ENCODE measurements at places on chromosomes 7 and 10. TPM values are rescaled to one million over a fixed set of nuclear protein-coding genes. Genes with fewer than 3 reads are reported as not detected.

DNA sequence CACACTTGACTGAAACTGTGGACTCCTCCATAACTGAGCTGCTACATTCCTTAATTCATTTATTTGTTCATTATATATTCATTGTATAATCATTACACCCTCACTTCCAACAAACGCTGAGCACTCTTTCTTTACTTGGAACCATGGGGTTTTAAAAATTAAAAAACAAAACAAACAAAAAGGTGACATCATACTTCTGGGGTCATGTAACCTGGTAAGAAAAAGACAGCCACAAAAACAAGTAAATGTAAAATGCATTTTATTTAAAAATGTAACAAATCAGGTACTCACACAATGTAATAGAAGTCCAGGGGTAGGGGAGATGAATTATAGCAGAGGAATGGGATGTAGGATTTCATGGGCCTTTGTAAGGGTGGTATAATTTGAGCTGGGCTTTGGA is 25.1 kb downstream of the PLEKHS1 start:
- no peak for DNase-seq

DNA sequence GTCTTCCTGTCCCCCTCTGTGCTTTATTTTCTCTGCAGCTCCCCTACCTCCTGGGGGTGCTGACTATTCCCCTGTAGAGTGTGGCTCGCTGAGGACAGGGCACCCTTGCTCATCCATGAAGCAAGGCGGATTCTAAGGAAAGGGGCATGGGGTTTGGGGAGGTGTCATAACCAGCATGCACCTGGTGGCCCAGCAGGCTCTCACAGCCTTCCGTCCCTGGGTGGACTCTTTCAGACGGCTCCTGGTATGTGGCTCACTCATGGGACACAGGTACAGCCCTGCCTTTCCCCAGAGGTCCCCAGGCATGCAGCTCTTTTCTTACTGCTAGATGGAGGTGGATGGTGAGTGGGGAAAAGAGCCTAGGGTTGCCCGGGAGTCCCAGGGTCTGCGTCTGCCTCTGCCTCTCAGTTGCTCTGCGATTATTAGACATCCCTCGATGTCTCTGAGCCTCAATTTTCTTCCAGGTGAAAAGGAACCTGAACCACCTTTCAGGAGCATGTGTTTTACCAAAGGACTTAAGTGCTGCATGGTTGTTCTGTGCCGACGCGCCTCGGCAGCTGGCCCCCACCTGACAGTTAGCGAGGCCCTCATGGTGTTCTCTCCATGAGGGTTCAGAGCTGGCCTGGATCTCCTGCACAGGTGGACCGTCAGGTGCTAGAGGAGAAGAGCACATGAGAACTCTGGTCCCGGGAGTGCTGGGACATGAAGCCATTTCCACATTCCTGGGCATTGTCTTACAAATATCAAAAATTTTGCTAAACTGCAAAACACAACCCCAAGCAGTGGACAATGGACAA is 172.5 kb upstream of the SHH start:
- no peak for DNase-seq

DNA sequence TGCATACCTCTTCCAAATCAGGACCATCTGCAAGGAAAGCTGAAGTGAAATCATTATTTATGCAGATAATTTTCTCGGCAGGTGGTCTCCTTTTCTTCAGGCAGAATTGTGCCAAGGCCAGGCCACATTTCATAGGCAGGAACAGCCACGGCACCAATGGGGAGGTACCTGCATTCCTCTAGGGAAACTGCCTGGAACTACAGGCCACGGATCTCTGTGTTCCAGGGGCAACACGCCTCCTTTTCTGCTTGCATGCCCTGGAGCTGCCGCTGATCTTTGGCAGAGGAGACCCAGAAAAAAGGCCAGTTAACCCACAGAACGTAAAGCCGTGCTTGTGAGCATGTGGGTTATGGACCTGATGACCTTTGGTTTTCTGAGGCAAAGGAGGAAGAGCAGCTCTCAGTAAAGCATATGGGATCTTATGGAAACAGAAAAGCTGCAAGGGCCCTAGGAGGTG is 111.2 kb upstream of the KIAA1217 start:
- no peak for DNase-seq

GRCh38 chr10:116590590-116591444 is at the start of gene PNLIPRP1:
Gene PNLIPRP1 (plus strand): TSS chr10:116590959. CDS start chr10:116591130, 171 bp downstream.
- DNase-seq: no peak

DNA sequence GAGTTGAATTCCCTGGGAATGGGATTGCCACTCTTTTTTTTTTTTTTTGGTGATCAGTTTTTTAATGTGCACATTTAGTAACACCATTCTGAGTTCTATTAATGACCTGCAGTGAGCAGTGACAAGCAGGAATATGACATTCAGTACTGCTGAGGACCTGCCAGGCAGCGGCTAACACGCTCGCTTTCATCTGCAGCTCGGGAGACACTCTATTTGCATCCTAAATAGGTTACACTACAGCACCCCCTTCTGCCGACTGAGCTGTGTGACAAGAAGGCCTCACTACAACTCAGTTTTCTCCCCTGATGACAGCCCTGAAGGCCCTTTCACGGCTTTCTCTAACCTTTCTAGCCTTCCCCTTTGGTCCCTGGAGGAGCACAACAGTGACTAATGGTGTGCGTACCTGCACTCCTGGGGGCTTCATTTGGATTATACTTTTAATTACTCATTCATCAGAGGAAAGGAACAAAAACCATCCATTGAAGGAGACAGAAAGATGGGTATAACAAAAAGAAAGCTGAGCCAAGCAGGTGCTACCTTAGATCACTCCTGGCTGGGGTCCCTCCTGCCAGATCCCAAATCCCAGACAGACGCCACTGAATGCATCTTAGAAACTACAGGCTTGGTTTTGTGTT is 872.4 kb downstream of the LRMDA start:
- DNase-seq: no peak

GRCh38 chr7:130299866-130300265 is 6.9 kb downstream of the CPA4 start:
- no peak for DNase-seq

GRCh38 chr7:35450456-35451214 is 196.7 kb upstream of the TBX20 start:
- DNase-seq: no peak

DNA sequence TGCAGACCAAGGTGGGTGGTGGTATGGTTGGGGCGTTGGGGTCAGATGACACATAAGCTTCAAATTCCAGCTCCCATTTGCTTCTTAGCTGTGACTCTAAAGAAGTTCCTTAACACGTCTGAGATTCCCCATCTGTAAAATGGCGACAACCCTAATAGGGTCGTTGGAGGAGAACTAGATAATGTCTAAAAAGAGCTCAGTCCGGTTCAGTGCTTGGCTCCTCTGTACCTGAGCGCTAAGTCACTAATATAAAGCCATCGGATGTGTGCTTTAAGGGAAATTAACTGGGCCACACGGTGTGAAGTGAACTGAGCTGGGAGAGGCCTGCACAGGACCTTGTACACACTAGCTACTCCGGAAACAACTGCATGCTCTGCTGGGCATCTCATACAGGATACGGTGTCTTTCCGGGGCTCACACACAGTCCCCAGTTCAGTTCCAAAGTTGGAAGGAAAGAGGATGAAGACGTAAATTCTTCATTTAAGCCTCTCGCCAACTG is 476 bp upstream of the ZFYVE27 start:
- no peak for DNase-seq

DNA sequence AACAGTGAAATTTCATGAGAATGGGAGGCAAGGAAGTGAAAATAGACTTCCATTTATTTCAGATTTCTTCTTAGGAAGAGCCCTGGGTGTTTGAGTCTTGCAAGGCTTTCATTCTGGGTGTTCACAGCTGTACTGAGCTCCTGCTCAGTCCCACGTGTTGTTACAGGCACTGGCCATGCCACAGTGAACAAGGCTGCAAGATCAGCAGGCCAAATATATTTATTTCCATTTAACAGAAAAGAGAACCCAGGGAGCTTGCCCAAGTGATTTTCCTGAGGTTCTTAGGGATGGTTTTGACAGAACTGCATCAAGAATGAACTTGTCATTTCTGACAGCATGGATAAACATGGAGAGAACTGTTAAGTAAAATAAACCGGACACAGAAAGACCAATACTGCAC is 54.5 kb upstream of the CD36 start:
- no peak for DNase-seq

- no peak for DNase-seq
These were observed 29.3 kb upstream of the RHBDD2 start for GRCh38 chr7:75849573-75849972.

DNA sequence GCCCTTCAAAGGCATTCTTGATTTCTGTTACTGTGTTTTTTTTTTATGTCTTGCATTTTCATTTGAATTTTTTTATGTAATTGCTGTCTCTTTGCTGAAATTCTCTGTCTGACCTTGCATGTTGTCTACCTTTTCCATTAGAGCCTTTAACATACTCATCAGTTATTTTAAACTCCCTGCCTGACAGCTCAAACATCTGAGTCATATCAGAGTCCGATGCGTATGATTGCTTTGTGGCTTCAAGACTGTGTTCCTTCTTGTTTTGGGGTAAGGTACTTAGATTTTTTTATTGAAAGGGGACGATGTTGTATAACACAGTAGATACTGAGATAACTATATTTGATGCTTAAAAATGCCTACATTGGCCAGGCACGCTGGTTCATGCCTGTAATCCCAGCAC is 9.7 kb upstream of the TARP start:
- DNase-seq: no peak

GRCh38 chr7:33251301-33251700 is 121.9 kb downstream of the BBS9 start:
- no peak for DNase-seq

GRCh38 chr10:91219371-91220193 is 881 bp upstream of the PCGF5 start:
- no peak for DNase-seq

- no peak for DNase-seq
These were observed 1.9 kb upstream of the TRDMT1 start for GRCh38 chr10:17203416-17203815.

- no peak for DNase-seq
These were observed 60.9 kb upstream of the CHRM2 start for GRCh38 chr7:136807598-136807997.

DNA sequence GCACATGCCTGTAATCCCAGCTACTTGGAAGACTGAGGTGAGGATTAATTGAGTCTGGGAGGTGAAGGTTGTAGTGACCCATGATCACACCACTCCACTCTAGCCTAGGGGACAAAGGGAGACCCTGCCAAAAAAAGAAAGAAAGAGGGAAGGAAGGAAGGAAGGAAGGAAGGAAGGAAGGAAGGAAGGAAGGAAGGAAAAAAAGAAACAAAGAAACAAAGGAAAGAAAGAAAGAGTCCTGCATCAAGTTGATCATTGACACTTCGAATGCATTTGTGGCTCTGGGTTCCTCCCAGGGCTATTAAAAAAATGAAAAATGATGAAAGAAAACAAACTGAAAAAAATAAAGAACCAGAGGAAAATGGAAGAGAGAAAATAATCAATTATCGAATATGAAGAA is 3.9 kb upstream of the PRRT4 start:
- no peak for DNase-seq

- DNase-seq: no peak
These were observed 83.9 kb downstream of the HIP1 start for GRCh38 chr7:75654855-75655254.

DNA sequence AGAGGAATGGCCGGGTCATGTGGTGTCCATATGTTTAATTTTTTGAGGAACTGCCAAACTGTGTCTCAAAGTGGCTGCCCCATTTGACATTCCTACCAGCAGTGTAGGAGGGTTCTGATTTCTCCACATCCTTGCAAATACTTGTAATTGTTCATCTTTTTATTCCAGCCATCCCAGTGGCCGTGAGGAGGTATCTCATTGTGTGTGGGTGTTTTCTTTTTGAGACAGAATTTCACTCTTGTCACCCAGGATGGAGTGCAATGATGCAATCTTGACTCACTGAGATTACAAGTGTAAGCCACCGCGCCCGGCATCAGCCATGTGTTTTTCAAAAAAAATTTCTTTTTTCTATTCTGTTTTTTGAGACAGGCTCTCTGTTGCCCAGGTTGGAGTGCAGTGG is 38.7 kb upstream of the DLG5 start:
- DNase-seq: no peak

- no peak for DNase-seq
These were observed 92.8 kb downstream of the TMEM130 start for GRCh38 chr7:98777051-98777450.

DNA sequence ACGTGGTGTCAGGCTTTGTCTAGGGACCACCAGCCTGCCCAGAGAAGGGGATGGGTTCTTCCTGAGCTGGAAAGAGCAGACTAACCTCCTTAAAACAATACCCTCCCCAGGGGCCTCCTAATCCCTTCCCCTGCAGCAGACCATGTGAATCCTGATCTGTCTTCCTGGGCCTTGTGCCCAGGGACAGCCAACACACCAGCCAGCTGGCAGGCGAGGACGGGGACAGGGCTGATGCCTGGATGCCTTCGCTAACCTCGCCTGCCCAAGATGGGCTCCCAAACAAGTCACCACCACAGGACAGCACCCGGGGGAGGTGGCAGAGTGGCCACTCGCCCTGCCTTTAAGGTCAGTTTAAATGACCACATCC is 17.6 kb downstream of the PODXL start:
- no peak for DNase-seq

GRCh38 chr7:132135746-132136385 is 440.4 kb downstream of the PLXNA4 start:
- DNase-seq: no peak

The ZNF37A gene
- polyA plus RNA-seq: 20.9 TPM

The HABP2 gene
- 0.80 TPM for polyA plus RNA-seq

The FAM237B gene
- 0.84 TPM for polyA plus RNA-seq

The PSD gene
- 8.7 TPM for polyA plus RNA-seq

The GBX1 gene
- polyA plus RNA-seq: 0.27 TPM

The HECW1 gene
- polyA plus RNA-seq: 0.33 TPM

The OR2A5 gene
- polyA plus RNA-seq: not detected

The OR2A42 gene
- 2.0 TPM for polyA plus RNA-seq

The SMNDC1 gene
- polyA plus RNA-seq: 53.4 TPM

The WNT8B gene
- 0.99 TPM for polyA plus RNA-seq

The CALML3 gene
- not detected for polyA plus RNA-seq

The ECHDC3 gene
- 9.9 TPM for polyA plus RNA-seq

The LEP gene
- 0.16 TPM for polyA plus RNA-seq

The CLCN1 gene
- 0.11 TPM for polyA plus RNA-seq

The MALRD1 gene
- 2.7 TPM for polyA plus RNA-seq

The ACBD7 gene
- 7.0 TPM for polyA plus RNA-seq

The SCIN gene
- 122 TPM for polyA plus RNA-seq
